Activated naive CD4-positive, alpha-beta T cell treated with anti-CD3 and anti-CD28 coated beads, Interleukin-2, amount 10 ng/mL, durations not matched to agents 5 hours and 36 hours (primary cell): ENCODE measurements at places on chromosomes 5 and 9. TPM values are rescaled to one million over a fixed set of nuclear protein-coding genes. Genes with fewer than 3 reads are reported as not detected.

TAF11L12 gene
- not detected for total RNA-seq

CCIN gene
- total RNA-seq = not detected

ATG10 gene
- 9.5 TPM for total RNA-seq

NTRK2 gene
- total RNA-seq = 0.23 TPM

SHC3 gene
- not detected for total RNA-seq

RNF224 gene
- not detected for total RNA-seq

SHOC1 gene
- total RNA-seq = not detected
